ENCODE measurements at places on chromosomes 11 and 22.
A peak's percentile ranks its signal among the peaks of the same experiment; 100 is the strongest.

DNA sequence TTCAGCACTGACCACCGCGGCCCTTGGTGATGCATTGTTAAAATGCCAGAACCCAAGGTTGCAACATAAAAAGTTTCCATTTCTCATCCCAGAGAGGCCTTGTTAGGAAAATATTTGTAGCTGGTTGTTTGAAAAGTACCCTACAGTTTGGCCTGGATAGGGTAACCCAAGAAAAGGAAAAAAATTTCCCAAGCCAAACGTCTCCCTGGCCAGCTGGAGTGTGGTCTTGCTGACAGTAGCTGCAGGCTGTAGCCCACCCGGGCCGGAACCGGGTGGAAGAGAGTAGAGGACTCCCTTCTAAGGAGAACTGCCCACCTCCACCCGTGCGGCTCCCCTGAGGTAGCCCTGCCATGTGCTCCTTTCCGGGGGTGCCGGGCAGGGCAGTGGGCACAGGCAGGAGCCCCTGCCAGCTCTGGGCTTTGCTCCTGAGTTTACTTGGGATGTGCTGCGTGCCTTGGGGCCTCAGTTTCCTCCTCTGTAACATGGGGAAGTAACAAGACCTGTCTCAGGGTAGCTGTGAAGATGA is 38.5 kb downstream of the IGHMBP2 start:
- H3K4me3 ChIP-seq = no peak overlapping the region
- no peaks in the 10 kb centered on the region for H3K27me3 ChIP-seq
- no peak overlapping the region for H3K27ac ChIP-seq

DNA sequence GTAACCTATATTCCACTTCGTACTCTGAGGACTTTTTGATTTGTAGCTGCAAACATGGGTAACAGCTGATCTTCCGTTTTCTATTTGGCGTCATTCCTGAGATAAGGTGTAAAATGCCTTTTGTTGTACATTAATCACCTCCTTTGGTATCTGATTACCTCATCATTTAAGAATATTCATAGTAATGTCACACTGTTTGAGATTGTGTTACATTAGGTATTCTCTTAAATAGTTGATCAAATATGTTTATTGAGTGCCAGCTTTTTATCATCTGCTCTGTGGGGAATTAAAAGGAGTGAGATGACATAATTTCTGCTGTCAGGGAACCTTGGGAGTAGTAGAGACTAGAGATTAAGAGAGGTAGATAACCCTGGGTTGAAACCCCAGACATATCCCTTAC is 5.9 kb downstream of the NCAM1 start:
- H3K4me1 ChIP-seq = peaks cover 5% of the 10 kb centered on the region
- H3K27me3 ChIP-seq = peaks cover 41% of the 10 kb centered on the region
- H3K4me3 ChIP-seq = no peak overlapping the region

- H3K4me3 ChIP-seq = no peak overlapping the region
- no peaks in the 10 kb centered on the region for H3K27me3 ChIP-seq
- H3K36me3 ChIP-seq = no peaks in the 10 kb centered on the region
- no peaks in the 10 kb centered on the region for H3K4me1 ChIP-seq
- no peak overlapping the region for H3K27ac ChIP-seq
Observed at GRCh38 chr11:83409476-83409875, 123.3 kb upstream of the CCDC90B start.

DNA sequence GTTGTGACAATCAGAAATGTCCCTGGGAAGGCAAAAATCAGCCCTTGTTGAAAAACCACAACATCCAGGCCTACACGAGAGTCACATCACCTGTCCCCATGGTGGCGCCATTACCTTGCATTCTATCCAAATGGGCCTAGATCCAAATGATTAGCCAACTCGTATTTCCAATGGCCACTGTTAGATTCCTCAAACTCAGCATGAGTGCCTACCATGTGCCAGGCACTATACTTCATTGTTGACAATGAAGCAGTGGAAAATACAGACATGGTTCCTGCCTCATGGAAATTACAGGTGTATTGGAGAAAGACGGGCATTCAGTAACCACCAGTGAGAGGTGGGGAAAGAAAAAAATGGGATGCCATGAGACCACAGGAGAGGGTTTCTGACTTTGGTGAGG is 29.8 kb upstream of the CREB3L1 start:
- H3K4me1 ChIP-seq = peaks cover 14% of the 10 kb centered on the region
- H3K36me3 ChIP-seq = no peaks in the 10 kb centered on the region
- no peak for DNase-seq
- H3K27me3 ChIP-seq = peaks cover 2% of the 10 kb centered on the region
- H3K27ac ChIP-seq = no peak overlapping the region
- no peak overlapping the region for H3K4me3 ChIP-seq

DNA sequence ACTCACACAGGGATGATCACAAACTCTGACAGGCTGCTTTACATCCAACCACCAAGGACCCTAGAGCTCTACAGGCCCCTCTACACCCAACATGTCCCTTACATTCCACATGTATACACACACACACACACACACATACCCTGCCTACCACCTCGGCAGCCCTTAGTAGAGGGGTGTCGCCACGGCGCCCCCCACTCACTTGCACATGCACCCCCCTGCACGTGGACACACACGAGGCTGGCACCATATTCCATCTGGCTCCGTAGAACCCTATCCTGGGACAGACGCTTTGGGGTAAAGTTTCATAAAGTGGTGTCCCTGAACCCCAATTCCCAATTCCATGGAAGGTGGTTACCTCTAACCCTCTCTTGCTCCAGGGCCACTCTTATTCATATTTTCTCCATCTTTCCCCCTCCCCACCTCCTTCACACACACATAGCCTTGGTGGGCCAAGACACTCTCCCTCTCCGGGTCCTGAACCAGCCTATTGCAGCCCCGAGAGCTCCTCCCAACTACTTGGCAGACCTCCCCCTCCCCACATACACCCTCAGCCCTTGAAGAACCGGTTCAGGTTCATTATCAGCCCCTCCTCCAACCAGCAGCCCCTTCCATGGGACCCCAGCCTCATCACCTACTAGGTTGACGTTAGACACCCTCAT is 809 bp downstream of the PDE2A start:
- H3K4me1 ChIP-seq = peaks cover 15% of the 10 kb centered on the region
- no peaks in the 10 kb centered on the region for H3K36me3 ChIP-seq
- no peak for DNase-seq
- no peak overlapping the region for H3K27ac ChIP-seq

DNA sequence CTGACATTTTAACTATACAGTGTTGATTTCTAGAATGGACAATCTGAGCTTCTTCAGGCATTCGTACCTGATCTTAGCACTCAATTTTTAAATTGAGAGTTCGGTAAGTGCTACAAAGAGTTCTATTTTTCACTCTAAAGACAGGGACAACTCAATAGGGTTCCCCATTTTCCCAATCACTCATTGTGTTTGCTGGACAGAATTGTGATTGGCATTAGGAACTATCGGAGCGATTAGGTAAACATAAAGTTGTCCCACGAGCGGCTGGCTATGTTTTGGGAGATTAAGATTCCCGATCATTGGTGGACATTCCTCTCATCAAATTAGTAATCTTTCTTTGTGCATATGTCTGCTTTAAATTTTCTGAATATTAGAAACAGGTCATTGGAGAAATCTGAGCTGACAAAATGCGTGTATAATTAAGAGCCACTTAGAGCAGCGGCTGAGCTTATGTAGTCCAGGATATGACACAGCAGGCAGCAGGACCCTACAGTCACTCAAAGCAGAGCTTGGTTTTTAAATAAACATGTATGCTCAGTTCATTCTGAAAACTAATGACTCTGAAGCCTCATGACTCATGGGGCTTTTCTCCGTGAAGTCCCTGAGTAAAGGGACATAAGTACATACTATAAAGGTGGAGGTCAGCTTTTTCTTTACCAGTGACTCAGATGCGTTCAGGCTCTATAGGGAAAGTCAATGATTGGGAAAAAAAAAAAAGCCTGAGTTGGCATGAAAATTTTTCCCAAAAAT is 109.4 kb downstream of the GRIA4 start:
- no peak overlapping the region for H3K4me3 ChIP-seq
- DNase-seq = no peak
- H3K36me3 ChIP-seq = no peaks in the 10 kb centered on the region
- H3K4me1 ChIP-seq = no peaks in the 10 kb centered on the region
- no peaks in the 10 kb centered on the region for H3K27me3 ChIP-seq
- no peak overlapping the region for H3K27ac ChIP-seq

DNA sequence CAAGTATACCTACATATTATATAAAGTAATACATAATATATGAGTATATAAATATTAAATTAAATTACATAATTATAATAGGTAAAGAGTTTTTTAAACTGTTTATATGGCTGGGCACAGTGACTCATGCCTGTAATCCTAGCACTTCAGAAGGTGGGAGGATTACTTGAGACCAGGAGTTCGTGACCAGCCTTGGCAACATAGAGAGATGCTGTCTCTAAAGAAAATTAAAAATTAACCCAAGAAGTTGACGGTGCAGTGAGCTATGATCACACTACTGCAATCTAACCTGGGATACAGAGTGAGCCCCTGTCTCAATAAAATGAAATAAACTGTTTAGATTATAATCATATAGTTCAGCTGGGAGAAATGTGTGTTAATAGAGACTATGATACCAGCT is 363.0 kb downstream of the DDX10 start:
- no peak overlapping the region for H3K27ac ChIP-seq
- no peaks in the 10 kb centered on the region for H3K27me3 ChIP-seq
- no peaks in the 10 kb centered on the region for H3K4me1 ChIP-seq
- H3K4me3 ChIP-seq = no peak overlapping the region
- no peak for DNase-seq

DNA sequence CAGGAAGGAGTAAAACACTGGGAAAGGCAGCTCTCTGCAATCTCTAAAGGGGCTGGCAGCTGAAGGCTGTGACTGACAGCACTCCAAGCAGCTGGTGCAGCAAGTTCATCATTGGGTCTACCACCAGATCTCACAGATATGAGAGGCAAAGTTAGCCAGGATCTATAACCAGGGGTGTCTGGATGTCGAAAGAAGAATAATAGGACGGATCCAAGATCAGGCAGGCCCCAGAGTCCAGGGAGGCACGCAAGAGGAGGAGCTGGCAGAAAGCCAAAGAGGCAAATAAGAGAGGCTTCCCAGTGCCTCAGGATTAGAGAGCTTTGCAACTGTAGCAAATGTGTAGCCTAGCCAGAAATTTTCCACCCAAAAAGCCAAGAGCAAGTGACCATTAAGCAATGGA is 77.1 kb downstream of the RBMXL2 start:
- H3K36me3 ChIP-seq = no peaks in the 10 kb centered on the region
- H3K27ac ChIP-seq = no peak overlapping the region
- no peak overlapping the region for H3K4me3 ChIP-seq
- H3K27me3 ChIP-seq = peaks cover 4% of the 10 kb centered on the region

GRCh38 chr11:47819743-47820142 is 28.4 kb downstream of the NUP160 start:
- no peak overlapping the region for H3K27ac ChIP-seq
- H3K36me3 ChIP-seq = peaks cover 63% of the 10 kb centered on the region
- H3K27me3 ChIP-seq = no peaks in the 10 kb centered on the region
- no peak for DNase-seq
- H3K4me3 ChIP-seq = no peak overlapping the region

- H3K27ac ChIP-seq = no peak overlapping the region
- peaks cover 32% of the 10 kb centered on the region for H3K4me1 ChIP-seq
- DNase-seq = no peak
- peaks cover 19% of the 10 kb centered on the region for H3K36me3 ChIP-seq
- H3K27me3 ChIP-seq = peaks cover 25% of the 10 kb centered on the region
Observed at GRCh38 chr11:110089617-110090282, 3.4 kb upstream of the ZC3H12C start.

DNA sequence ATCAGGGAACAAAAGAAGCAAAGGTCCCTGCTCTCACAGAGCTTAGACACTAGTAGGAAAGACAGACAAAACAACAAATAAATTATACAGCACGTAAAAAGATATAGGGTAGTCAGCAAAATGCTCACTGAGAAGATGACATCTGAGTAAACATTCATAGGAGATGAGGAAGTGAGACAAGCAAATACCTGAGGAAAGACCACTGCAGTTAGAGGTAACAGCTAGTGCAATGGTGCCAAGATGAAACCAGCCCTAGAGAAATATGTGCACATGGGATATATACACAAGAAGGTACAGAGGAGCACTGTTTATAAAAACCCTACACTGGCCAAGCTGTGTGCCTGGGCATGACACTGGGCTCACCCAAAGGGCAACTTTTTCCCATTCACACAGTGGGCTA is 9.8 kb downstream of the CYP2R1 start:
- no peaks in the 10 kb centered on the region for H3K27me3 ChIP-seq
- DNase-seq = no peak
- H3K36me3 ChIP-seq = peaks cover 80% of the 10 kb centered on the region
- peaks cover 14% of the 10 kb centered on the region for H3K4me1 ChIP-seq
- H3K27ac ChIP-seq = no peak overlapping the region
- H3K4me3 ChIP-seq = no peak overlapping the region

GRCh38 chr11:14566331-14567063 is 46.3 kb upstream of the PSMA1 start:
- H3K4me1 ChIP-seq = peaks cover 58% of the 10 kb centered on the region
- no peak overlapping the region for H3K4me3 ChIP-seq
- DNase-seq = no peak
- H3K27ac ChIP-seq = peak overlapping the region; percentile 24
- no peaks in the 10 kb centered on the region for H3K27me3 ChIP-seq

- H3K4me1 ChIP-seq = peaks cover 4% of the 10 kb centered on the region
- H3K36me3 ChIP-seq = no peaks in the 10 kb centered on the region
- no peak for DNase-seq
- peaks cover 2% of the 10 kb centered on the region for H3K27me3 ChIP-seq
- no peak overlapping the region for H3K27ac ChIP-seq
Observed at GRCh38 chr22:32844251-32844650, 42.7 kb downstream of the TIMP3 start.

- H3K4me3 ChIP-seq = peak overlapping the region; percentile 91
- peaks cover 5% of the 10 kb centered on the region for H3K36me3 ChIP-seq
- peaks cover 20% of the 10 kb centered on the region for H3K4me1 ChIP-seq
Observed at GRCh38 chr22:43811777-43812148, 342 bp downstream of the EFCAB6 start.

DNA sequence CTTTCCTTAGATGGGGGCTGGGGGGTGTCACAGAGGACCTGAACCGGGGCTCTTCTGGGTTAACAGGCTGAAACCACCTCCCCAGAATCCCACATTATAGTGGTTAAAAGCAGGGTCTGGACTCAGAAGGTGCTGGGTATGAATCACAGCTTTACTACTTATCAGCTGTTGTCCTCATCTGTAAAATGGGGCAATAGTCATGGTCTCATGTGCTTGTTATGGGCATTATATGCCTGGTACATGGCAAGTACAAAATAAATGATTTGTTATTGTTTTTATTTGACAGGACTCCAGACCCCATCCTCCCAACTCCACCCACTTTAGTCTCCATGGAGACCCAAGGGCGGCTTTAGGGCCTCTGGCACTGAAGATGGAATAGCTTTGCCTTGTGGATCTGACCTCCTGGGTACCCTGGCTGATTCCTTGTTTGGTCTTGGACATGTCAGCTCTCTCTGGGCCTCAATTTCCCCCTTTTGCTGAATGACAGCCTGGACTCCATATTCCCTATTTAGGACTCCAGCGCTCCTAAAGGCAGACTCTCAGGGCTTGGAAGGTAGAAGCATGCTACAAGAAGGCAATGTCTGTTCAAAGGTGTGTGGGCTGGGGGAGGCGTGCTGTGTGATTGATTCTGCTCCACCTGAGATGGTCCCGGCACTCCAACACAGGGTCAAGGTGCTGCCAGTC is 812 bp upstream of the SMTN start:
- DNase-seq = no peak
- H3K27ac ChIP-seq = peak overlapping the region; percentile 70
- H3K4me3 ChIP-seq = peak overlapping the region; percentile 84
- no peaks in the 10 kb centered on the region for H3K27me3 ChIP-seq
